Forelimb muscle (tissue), 1 donor: ENCODE measurements at places on chromosomes 3 and 15.

DNA sequence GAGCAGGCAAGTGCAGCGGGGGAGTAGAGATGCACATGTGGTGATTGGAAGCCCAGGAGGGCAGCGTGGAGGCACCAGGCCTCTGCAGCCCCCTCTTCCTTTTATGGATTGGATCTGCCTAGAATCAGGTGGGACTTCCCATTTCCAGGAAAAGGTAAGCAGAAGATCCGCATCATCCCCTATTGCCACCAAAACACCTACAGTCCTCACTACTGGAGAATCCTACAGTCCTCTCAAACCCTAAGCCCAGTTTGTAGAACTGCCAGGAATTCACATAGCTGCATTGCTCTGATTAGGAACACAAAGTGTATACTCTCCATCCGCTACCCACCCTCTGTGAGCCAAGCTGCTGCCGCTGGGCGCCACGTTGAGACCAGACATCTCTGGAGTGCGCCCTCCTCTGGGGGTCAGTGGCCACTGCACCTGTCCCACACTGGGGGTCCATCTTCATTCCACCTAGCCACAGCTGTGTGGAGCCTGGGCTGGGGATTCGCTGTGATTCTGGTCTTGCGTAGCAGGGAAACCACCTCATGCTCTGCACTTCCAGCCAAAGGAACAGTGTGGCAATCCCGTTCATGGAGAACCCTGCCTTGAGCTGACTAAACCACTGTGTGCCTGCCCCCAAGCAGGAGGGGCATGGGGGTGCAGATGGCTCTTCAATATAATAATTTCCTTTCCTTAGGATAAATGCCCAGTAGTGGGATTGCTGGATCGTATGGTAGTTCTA, 88.9 kb upstream of the PTX3 start:
- no peak for DNase-seq

DNA sequence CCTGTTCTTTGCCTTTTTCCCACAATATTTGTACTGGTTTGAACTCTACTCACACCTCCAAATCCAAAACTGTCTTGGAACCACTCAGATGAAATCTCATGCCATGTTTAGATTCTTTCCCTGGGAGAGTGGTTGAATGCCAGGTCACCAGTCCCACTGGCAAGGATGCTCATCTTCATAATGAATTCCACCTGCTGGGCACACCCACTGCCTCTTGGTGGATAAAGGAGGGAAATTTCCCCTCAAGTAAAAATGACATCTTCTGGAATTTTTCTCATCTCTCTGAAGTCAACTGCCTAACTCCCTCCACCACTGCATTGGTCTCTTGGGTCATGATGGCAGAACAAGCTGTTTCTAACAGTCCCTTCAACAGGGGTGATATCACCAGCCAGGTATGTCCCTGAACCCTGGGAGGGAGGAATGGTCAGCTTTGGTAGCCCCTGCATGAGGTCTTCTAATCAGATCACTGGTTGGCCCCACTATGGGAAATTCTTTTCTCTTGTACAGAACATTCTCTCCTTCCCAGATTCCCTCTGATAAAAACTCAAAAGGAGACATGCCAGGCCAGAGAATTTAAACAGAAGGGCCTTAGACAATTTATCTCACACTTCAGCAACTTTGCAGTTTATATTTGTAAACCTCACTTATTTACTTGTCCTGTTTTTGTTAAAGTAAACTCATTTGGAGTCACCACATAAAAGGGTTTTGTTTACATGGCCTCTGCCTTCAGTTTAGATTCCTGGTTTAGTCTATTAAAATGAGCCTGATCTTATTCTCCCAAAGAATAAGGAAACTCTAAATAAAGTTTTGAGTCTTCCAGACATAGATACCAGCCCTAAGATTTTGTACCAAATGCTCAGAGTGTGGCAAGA, 143.4 kb downstream of the WNT5A start:
- no peak for DNase-seq

DNA sequence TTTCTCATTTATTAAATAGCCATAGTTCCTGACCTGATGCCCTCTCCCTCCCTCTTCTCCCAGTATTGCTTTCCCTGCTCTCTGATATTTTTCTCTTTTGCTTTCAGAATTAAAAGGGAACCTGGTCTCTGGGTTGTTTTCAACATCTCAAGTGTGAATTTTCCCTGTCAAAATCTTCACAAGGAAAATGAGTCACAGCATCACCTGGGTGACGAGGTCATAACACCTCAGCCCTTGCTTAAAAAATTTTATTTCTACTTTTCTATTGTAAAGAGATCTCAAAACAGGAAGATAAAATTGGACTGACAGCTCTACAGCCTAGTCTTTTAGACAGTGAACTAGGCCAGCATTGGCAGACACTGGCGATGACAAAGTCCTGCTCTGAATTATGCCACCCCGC, 40.1 kb downstream of the GAP43 start:
- DNase-seq, result no peak

DNA sequence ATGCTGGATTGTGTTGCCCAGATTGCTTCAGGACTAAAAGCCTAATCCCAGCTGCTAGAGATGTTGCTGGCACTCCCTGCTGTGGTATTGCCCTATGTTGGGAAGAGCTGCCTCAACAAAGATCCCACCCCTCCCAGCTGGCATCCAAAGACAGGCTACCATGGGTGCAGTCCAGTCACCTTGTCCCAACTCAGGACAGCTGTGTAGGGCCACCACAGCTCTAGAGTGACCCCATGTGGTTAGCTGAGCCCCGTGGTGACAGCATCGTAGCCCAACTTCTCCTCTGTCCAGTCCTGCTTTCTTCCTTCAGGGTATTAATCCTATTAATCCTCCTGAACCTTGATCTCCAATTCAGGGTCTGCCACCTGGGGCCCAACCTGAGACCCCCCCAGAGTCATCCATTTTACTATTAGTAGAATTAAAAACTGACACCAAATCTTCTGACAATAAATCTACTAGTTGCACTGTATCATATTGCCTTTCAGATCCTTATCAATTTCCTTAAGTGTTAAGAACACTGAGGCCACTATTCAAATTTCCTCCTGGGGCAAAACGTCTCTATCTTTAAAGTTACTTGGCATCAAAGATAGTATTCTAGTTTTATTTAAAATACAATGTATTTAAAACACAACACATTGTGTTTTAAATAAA, 83.5 kb downstream of the AQP9 start:
- no peak for DNase-seq

GRCh38 chr15:95887666-95888390, 442.7 kb upstream of the NR2F2 start:
- no peak for DNase-seq

GRCh38 chr3:89787979-89788378, 680.6 kb downstream of the EPHA3 start:
- peak; percentile 25 for DNase-seq
